ENCODE measurements at places on chromosomes 3 and 15.

GRCh38 chr3:58519668-58520402 is 17.2 kb downstream of the ACOX2 start:
- DNase-seq: no peak

- DNase-seq: no peak
These were observed 58.5 kb upstream of the PRR23E start for GRCh38 chr3:127134466-127134865.

GRCh38 chr3:161273589-161274218 is 52.6 kb downstream of the NMD3 start:
- peak; percentile 8 for DNase-seq

- DNase-seq: no peak
These were observed 246.4 kb downstream of the SLC9A9 start for GRCh38 chr3:143601723-143602484.

DNA sequence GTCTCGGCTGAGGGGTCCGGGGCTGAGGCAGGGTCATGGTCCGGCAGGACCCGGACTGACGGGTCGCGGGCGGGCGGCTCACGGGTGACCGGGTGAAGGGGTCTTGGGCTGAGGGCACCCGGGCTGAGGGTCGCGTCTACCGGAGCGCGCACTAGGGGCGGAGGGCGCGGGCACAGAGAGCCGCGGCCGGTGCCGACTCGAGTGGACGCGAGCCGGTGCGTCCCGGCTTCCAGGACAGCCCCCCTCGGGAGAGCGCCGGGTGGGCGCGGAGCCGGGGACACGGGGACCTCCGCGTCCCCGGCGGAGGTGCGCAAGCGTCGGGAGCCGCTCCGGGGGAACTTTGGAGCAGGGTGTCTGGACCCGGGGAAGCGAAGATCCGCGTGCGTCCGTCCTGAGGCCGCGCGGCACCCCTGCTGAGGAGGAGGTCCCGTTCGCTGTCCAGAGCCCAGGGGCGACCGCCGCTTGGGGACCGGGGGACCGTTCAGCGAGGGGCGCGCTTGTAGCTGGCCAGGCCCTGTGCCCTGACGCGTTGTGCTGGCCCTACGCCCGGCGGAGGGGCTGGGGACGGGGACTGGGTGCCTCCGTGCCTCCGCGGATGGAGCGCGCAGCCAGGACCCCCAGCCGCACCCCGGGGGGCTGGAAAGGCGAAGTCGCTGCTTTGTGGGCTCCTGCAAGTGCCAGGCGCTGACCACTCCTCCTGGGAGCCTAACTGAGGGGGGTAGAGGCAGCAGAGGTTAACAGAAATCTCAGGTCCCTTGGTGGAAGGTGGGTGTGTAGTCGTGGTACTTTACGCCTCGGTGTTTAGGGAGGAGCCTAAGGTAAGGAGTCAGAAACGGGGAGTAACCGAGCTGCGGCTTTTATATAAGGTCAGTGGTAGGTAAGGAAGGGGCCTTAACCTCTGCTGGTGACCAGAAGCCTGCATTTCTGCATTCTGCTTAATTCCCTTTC is at the start of gene PPARG:
Gene PPARG (plus strand): TSS at position 889 of the 948 bp plus-strand sequence. CDS start 90,642 bp downstream, outside the sequence.
- DNase-seq: no peak

- DNase-seq: no peak
These were observed 39.2 kb downstream of the BOC start for GRCh38 chr3:113250566-113250965.

- DNase-seq: no peak
These were observed 35.6 kb downstream of the ALCAM start for GRCh38 chr3:105402287-105402801.

DNA sequence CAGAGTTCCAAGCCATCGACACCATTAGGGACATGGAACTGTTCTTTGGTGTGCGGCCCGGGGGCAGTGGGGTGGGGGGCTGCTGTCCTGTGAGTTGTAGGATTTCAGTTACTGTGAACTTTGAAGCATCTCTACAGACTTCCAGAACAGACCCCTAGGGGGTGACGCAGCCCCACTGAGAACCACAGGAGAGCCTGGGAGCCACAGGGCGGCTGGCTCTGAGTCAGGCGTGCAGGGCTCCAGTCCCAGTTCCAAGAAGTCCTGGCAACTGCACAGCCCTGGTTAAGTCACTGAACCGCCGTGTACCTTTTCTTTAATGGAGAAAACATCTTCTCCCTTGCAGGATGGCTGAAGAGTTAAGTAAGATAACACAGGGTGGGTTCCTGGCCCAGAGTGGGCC is 23.5 kb upstream of the LRTM1 start:
- DNase-seq: no peak

DNA sequence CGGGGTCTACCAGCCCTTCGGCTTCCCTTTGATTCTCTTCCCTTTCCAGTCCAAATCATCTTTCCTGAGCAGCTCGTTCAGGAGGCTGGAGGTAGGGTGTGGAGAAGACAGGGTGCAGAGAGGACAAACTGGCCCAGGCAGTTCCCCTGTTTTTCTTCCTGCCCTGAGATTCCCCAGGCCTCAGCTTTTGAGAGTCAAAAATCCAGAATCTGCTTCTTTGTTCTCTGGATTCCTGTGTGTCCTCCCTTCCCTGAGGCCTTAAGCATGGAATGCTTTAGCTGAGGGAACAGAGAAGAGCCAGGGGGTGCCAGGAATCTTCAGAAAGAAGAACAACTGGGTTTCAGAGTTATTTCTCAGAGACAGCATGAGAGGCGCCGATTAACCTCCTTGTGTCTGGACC is 26.7 kb upstream of the LRTM1 start:
- DNase-seq: no peak

- DNase-seq: no peak
These were observed 133.6 kb upstream of the ICE2 start for GRCh38 chr15:60612400-60613048.

DNA sequence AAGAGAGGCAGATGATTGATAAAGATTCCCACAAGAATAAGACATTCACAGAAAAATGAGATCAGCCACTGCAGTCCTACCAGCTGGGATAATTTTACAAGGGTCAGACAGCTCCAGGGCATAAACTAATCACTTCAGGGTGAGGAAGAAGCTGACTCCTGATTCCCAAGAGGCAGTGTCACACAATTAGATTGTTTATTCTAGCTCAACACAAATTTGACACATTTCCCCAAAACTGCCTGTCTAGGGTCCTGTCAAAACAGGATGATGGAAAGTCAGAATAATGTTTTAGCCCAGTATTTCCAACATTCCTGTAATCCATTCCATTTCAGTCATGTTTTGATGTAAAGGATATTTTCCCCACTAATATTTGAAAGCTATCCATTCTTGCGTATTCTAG is 110.8 kb downstream of the TNIK start:
- no peak for DNase-seq

DNA sequence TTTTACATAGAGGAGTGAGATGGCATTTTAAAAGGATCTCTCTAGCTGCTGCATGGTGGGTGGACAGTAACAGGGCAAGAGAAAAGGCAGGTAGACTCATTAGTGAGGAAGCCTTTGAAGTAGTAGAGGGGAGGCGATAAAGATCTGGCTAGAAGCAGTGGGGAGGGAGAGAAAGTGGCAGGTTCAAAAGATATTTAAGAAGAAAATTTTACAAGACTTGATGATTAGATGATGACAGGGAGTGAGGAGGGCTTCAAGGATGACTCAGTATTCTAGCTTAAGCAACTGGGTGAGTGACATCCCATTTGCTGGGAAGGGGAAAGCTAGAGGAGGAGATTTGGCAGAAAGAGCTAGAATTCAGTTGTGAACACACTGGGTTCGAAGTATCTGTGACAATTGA is 3.8 kb upstream of the BRPF1 start:
- no peak for DNase-seq

GRCh38 chr3:7146529-7146928 is 285.6 kb downstream of the GRM7 start:
- DNase-seq: no peak

DNA sequence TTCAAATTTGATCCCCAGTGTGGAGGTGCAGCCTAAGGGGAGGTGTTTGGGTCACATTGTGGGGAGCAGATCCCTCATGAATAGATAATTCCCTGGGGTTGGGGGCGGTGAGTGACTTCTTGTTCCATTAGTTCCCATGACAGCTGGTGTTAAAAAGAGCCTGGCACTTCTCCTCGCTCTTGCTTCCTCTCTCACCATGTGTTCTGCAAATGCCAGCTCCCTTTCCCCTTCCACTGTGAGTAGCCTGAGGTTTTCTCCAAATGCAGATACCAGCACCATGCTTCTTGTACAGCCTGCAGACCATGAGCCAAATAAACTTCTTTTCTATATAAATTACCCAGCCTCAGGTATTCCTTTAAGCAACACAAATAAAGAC is 23.1 kb downstream of the RIOX2 start:
- no peak for DNase-seq

GRCh38 chr3:98711426-98711825 is 51.7 kb upstream of the ST3GAL6 start:
- DNase-seq: no peak

DNA sequence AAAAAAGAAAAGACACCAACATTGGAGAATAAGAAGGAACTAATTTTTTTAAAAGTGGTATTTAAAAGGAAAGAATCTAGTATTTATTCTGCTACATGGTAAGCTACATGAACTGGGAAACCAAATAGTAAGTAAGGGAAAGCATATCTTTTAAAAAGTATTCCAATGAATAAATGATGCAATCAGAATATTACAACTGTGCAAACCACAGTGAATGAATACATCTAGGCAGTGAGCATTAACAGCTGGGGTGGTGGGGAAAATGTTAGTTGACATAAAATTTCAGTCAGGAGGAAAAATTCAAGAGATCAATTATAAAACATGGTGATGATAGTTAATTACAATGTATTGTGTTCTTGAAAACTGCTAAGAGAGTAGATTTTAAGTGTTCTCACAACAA is 16.9 kb downstream of the ICE2 start:
- DNase-seq: no peak

DNA sequence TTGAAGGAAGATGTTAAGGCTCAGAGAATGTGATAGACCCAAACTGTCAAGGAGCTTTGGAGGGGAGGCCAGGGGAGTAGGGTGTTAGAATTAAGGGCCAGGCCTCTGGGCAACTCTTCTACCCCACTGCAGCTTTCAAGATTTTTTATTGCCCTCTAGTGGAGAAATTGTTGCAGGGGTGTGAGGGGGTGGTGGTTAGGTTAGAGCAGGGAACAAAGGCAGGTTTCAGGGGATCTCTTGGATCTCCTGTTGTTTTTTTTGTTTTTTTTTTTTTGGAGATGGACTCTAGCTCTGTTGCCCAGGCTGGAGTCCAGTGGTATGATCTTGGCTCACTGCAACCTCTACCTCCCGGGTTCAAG is 1.4 kb upstream of the SEC13 start:
- DNase-seq: peak; percentile 19

- no peak for DNase-seq
These were observed 116.1 kb upstream of the DNAJC19 start for GRCh38 chr3:181105646-181106045.

- DNase-seq: no peak
These were observed 14.0 kb upstream of the ZCWPW2 start for GRCh38 chr3:28334552-28334951.

DNA sequence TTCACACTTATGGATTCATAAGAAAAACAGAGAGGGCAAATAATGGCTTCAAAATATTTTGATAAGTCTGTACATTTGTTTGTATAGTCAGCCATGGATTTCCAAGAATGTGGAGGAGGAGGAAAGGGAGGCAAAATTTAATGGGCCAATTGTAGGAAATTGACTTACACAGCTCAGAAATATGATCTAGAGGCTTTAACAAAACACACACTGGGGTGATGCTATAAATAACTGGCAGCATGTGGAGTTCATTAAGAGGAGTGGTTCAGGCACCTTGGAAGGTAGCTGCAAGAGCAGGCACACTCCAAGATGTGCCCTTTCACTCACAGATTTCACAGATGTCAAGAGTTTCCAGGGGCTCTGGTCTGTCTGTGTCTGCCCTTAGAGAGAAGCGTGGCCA is 193.4 kb upstream of the RASGRP1 start:
- no peak for DNase-seq

- DNase-seq: no peak
These were observed 245.4 kb upstream of the MCTP2 start for GRCh38 chr15:93985925-93986324.

Measured in activated CD4-positive, alpha-beta T cell treated with anti-CD3 and anti-CD28 coated beads, Interleukin-2, amount 50 U/mL, for 48 hours (primary cell).